ENCODE measurements at places on chromosomes 2 and 18.

GRCh38 chr2:45901468-45902032 lies 250.1 kb downstream of the PRKCE start:
- no peak for DNase-seq

DNA sequence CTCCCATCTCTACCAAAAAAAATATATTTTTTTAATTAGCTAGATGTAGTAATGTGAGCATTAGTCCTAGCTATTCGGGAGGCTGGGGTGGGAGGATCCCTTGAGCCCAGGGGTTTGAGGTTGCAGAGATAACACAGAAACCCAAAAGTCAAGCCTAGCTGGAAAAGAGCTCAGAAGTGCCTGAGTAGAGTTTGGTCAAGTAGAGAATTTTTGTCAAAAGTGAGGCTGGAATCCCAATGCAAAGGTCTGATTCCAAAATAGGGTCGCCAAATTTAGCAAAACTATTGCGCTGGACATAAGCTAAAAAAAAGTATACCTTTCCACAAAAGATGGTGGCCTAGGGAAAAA lies 15.5 kb upstream of the MSH6 start:
- no peak for DNase-seq

DNA sequence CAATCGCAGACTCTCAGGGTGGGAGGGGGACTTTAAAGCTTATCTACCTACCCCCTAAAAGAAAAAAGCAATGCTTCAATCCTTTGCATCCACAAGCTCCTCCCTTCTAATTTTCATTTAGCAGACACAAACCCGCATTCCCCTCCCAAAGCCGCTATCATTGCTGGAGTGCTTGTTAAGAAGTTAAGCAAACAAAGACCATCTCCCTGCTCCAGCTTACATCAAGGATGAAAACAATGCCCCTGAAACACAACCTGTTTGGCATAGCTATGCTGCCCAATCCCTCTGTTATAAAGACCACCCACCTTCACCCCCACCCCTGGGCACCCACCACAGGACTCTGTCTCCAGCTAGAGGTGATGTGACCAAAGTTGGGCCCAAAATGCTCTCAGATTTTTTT lies 33.0 kb downstream of the REEP1 start:
- DNase-seq: peak; percentile 59

GRCh38 chr2:119476301-119477112 lies 44.9 kb downstream of the TMEM37 start:
- DNase-seq: peak; percentile 67

DNA sequence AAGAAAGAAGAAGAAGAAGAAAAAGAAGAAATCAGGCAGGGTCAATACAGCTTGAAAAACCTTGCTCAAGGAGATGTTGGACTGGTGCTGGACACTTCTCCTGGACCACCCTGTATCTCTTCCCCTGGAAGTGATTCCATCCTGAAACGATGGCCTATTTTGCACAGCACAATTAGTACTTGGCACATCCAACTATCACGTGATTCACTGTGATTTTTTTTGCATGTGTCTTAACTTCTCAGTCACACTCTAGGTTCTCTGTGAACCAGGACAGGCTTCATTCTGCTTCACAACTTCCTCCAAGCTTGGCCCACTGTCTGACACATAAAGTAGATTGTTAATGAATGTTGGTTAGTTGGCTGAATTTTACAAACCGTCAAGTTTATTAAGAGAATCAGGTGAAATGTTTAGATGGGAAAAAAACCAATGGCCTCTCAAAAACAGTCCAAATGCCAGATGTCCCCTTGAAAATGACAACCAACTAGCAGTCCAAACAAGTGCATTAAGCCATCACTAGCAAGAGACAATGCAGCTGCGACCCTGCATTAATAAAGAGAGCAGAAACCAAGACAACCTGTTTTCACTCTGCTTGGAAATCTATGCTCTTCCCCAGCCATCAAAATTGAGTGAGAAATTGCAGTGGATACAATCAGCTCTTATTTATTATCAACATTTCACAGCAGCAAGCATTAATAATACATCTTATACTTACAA lies 300.0 kb upstream of the CHAC2 start:
- peak; percentile 41 for DNase-seq

DNA sequence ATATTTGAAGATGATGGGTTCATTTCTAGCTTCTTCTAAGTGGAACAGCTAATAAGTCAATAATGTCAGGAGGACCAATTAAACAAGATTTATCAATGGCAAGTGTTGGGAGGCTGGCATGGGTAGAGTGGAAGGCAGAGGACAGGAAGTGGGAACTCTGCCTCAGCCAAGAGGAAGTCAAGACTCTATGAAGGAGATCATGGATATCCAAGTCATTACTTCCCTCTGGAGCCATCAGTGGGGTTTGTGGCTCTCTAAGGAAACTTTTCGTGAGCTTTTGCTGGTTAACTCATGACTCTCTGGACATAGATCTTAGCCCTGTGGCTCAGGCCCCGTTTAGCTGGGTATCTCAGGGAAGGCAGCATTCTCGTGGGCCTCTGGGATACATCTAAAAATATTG lies 410.4 kb upstream of the ID2 start:
- no peak for DNase-seq

DNA sequence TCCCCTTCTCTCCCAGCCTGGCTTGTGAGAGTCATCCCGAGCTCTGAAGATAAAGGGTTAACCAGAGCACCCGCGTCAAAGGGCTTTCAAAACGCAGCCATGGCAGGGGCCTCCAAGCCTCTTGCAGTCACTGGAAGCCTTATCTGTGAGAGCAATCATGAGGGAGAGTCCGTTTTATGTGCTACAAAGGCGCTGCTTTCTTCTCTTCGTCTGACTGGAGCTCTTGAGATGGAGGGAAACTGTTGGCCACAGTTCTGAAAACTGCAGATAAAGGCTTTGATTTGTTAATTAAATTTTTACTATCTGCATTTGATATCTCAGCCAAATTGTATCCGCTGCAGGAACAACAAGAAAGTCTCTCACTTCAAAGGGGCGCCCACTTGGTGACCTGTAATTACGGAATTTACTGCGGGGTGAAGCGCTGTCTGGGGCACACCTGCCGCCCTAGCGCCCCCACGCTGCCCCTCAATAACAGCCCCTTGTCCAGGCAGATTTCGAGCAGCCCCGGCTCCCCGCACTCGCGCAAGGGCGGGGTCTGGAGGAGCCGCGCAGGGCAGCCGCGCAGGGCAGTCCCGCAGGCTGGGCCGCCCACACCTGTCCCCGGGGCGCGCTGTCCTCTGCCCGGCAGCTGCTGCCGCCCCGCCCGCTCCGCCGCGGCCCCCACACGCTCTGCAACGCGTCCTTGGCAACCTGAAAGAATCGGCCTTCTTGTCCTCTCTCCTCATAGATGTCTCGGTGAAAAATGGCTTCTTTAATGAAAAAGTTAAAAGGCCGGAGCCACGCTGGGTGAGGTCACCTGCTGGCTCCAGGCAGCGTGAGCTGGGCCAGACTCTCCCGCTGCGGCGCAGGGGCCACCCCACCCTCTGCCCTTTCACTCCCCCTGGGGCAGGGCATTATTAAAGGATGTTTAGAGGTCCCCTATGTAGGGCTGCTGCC lies 217.9 kb downstream of the VAPA start:
- peak; percentile 3 for DNase-seq
